Effector CD4-positive, alpha-beta T cell (primary cell): ENCODE measurements at places on chromosomes 5 and 9.

DNA sequence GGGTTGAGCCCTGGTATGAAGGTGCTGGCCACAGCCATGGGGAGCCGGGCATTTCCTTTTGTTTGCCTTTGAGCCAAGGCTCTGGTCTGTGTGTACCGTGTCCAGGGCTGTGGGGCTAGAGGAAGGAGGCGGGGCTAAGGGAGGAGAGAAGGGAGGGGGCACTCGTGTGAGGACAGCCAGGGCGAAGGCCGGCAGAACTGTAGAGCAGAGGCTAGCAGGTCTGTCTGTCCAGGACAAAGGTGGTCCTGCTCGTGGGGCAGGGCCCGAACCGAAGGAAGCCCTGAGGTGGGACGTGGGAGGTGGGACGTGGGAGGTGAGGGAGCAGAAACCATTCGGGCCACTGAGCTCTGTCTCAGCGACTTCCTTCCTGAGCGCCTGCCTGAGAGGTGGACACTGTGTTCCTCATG is 41.3 kb upstream of the TESK1 start:
- no peak for DNase-seq

- DNase-seq = no peak
Measured at GRCh38 chr5:139379626-139380449, 3.3 kb downstream of the SLC23A1 start.

DNA sequence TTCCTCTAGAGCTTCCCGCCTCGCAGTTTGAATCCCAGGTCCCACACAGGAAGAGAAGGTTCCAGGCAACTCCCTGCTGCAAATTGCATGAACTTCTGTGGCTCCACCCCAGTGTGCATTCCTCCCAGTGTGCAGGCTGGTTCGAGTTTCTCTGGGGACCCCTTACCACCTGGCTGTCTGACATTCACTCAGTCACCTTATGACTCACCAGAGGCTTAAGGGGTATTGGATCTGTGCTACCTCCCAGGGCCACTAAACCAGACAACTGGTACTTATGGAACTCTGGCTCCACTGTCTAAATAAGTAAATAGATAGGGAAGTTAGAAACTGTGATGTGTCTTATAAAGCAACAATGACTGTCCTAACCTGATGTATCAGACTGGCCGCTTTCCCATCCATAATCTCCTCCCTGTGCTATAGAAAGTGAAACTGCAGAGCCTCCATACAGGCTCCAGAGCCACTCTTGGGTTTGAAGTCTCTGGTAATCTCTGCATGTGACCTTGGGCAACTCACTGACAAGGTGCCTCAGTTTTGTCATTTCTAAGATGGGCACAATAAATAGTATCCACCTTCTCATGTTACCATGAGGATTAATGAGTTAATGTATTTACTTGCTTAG is 720.6 kb downstream of the SEMA5A start:
- DNase-seq = no peak

DNA sequence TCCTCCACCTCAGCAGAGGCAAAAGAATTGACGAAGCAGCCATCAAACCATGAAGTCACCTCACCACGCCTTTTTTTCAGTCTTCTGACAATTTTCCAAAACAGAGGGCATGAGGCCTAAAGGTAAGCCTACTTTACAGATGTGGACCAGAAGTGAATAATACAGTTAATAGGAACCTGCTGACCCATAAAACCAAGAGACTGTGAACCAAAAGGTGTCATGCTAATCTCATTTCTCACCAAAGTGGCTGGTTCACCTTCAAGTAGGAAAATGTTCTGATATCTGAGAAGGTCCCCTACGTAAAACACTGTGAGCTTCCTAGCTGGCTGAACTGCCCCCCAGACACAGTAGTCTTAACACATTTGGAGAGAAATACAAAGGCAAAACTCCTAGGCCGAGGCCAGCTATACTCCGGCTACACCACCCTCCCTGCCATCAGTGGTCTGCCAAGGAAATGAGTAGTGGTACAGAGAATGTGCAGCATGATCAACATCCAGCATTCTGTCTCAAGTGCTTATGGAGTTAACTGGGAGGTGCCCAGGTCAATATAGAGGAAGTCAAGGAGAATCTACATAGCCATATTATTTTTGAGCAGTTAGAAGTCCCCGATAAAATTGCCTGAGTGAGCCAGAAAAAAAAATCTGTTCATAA is 19.3 kb upstream of the F2RL2 start:
- no peak for DNase-seq

- DNase-seq = no peak
Measured at GRCh38 chr5:139850423-139851016, 54.9 kb downstream of the PSD2 start.

GRCh38 chr9:94588681-94589080 is 4.9 kb downstream of the FBP2 start:
- no peak for DNase-seq

GRCh38 chr9:28365020-28365640 is 791.8 kb upstream of the C9orf72 start:
- no peak for DNase-seq

GRCh38 chr5:139243425-139243970 is 45.3 kb upstream of the SIL1 start:
- no peak for DNase-seq

GRCh38 chr5:96778409-96778808 is 29.3 kb downstream of the ERAP1 start:
- no peak for DNase-seq

DNA sequence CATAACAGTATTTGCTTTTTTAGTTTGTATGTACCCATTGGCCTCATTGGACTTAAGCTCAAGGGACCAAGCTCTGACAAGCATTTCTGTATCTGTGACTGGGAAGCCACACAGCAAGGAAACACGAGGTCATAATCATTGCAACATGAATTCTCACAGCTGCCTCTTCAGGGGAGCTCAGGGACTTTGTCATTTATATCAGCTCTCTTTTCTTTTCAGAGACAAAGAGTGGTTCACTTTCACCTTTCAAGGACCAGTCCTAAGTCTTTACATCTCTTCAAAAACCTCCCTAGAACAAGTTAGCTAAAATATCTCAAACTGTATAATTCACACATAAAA is 58.6 kb downstream of the ADAMTS12 start:
- DNase-seq = no peak

DNA sequence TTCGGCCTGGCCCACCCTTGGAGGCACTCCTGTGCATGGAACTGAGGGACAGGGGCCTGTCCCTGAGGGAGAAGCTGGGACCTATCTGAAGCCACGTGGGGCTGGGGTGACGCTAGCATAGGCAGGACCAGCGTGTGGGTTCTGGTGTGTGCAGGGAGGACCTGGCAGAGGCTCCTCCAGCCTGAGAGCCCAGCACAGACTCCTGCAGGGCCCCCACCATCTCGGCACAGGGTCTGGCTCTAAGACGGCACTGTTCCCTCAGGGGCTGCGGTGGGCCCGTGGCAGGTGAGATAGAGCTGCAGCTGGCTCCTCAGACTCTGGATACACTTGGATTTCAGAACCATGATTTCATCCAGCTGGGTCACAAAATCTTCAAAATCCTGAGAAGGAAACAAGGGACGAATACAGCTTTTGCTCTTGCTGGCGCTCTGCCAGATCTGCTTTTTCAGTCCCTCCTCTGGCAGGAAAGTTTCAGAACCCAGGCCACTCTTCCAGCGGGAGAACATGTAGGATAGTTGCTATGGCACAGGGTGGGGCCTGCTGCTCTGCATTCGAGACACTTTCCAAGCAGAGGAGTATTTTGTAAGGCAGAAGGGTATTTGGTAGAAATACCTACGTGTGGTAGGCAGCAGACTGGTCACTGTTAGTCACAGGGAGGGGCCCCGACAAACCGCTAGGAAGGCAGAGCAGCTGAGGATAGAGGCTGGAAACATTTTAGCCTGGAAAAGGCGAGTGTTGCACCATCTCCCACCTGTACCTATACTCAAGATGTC is 74.7 kb downstream of the KIF24 start:
- no peak for DNase-seq

DNA sequence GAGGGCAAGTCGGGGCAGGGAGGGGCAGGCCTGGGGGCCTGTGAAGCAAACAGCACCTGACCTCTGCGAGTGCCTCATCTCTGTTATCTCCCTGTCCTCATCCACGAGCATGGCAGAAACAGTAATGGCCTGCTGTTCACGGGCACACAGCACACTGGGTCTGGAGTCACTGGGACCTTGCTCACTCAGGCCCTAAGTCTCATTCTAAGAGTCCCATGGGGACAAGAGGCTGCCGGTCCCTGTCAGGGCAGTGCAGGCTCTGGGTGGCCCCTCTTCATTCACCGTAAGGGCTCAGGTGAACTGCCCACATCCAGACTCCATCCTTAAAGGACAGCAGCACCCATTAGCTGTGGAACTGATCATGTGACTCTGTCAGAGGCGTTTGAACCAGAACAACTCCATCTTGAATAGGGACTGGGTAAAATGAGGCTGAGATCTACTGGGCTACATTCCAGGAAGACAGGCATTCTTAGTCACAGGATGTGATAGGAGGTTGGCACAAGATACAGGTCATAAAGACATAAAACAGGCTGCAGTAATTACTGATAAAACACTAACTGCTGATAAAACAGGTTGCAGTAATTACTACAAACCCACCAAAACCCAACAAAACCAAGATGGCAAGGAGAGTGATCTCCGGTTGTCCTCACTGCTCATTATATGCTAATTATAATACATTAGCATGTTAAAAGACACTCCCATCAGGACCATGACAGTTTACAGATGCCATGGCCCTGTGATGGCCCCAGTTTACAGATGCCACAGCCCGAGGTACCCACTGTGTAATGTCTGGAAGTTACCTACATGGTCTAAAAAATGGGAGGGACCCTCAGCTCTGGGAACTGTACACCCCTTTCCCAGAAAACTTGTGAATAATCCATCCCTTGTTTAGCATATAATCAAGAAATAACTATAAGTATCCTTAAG is 28.7 kb downstream of the BICD2 start:
- no peak for DNase-seq
